Ovary (tissue), 10 donors: ENCODE measurements at places on chromosomes 7 and 10.
A peak's percentile ranks its signal among the peaks of the same experiment; 100 is the strongest.

GRCh38 chr7:958221-959200 lies 4.0 kb upstream of the ADAP1 start:
- peak; percentile 18 for DNase-seq

DNA sequence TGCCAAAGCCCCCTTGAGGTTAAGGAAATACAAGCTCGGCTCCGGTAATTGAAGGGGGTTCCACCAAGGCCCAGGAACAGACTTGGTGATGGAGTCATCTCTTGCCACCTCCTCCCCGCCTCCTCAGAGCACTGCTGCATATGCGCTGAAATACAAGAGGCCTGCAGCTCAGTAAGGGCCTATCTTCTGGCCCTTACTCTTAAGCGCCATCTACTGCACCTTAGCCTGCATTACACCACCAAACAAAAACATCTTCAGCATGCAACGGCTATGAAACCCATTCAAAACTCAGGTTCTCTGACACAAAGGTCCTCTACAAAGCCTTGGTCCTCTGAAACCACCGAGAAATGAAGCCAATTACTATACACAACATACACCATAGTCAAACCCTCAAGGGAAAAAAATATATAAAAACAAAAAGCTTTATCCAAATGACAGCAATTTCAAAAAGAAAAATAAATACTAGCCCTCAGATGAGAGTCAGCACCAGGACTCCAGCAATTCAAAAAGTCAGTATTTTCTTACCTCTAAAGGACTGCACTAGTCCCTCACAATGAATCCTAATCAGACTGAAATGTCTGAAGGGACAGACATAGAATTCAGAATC lies 176.8 kb upstream of the TBX20 start:
- DNase-seq: no peak

DNA sequence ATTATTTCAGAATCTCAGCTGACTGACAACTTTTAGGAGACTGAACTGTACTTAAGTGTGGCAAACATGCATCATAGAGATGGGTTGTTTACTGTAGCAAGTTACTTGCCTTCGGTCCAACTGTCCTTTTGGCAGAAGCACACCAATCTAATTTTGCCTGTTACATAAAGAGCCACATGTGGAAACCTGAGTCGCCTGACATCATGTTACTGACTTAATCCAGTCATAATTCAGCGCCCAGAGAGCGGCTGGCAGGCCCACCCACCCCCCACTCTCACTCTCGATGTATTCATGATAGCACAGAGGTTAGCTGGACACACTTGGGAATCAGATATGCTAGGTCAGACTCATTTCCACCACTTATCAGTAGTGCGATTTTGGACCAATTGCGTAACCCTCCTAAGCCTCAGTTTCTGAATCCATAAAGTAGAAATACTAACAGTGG lies 57.3 kb upstream of the CAPZA2 start:
- DNase-seq: no peak

GRCh38 chr7:137127806-137128205 lies 215.7 kb downstream of the PTN start:
- DNase-seq: no peak

DNA sequence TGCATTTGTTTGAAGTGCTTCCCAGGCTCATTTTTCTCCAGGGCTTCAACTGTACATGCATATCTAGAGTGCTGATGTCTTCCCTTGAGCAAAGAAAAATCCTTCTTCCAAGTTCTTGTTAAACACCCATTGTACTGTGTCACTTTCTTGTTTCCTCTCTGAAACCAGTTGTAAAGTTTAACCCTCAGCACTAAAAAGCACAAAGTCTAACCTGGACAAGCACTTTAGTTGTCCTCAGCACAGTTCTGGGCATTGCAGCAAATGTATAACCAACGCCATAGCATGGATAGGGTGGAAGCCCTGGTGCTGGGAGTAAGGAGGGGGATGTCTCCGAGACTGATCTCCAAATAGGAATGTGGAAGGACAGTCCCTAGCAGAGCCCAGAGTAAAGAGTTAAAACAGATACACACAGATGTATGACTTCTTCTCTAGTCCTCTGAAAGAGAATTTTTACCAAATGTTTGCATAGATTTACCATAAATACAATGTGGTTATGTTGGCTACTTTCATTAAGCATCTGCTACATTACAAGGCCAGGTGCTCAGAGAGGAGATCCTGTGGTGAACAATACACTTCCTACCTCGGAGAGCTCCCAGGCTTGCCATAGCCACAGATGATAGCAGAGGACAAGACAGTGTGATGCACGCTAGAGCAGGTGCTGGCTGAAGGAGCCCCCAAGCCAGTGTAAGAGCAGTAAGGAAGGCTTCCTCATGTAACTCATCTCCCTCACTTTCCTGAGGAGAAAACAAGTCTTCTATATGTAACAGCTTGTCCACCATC lies 57.0 kb downstream of the DNAJC12 start:
- DNase-seq: no peak

DNA sequence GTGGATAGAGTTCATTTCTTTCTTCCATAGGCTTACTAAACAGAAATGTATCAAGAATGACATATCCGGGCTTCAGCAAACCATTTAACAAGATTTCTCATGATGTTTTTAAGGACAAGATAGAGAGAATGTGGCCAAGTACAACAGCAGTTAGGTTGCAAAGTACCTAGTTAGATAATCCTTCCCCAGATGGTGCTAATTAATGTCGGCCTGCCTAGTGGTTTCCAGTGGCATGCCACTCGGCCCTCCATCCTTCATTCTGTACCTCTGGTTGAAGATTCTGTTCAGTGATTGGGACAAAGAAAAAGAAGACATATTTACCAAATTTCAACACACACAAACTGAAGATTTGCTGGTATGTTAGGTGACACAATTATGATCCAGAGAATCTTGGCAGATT lies 212.1 kb downstream of the MACC1 start:
- no peak for DNase-seq

DNA sequence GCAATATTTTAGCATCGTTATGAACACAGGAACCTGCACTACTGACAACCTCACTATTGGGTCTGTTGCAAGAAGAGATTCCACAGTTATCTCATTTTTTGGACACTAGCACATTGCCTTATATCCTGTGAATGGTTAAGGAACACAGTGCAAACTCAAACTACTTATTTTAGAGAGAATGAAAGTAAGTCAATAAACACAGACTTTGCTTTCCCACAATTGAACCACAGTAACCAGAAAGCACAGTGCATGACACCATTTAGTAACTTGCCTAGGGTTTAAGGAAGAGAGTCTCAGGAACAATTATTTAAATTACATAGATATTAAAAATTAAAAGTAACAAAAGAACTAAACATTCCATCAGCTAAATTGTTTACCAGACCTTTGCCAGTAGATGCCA lies 468.8 kb downstream of the ZWINT start:
- no peak for DNase-seq

DNA sequence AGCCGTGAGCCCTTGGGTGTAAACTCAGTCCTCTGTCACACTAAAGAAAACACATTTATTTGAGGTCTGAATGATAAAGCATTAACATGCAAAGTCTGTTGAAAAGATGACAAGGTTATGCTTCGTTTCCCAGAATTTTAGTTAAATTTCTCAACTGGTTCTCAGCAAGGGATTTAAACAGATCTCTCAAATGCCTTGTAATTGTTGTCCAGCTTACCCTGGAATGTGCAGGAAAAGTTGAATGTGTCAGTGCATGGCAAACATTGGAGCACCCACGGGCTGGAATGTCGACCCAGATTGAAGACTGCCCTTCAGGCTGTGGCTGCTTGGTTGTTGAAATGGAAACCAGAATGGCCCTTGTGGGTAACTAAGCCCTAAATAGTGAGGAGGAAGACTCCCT lies 191.8 kb downstream of the TRIL start:
- DNase-seq: no peak

GRCh38 chr7:83162402-83163256 lies at the start of gene PCLO:
Gene PCLO, minus strand, starts transcription at chr7:83162884. Its CDS starts 292 bp downstream, at chr7:83162592.
- peak; percentile 60 for DNase-seq

DNA sequence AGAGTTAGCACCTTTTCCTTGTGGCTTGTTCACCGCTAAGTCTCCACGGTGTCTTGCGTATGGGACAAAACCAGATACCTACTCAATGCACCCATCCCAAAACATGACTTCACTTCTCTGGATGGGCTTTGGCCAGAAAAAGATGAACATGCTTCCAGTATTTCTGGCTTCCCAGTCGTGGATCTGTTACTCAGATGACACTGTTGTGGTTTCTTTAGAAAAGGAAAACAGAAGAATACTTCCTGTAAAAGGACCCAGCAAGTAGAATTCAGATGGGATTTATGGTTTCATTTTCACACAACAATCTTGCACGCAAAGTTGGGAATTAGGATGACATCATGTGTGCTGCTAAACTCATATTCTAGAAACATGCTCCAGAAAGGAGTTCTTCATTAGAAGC lies 216.7 kb downstream of the ADAM12 start:
- DNase-seq: no peak

DNA sequence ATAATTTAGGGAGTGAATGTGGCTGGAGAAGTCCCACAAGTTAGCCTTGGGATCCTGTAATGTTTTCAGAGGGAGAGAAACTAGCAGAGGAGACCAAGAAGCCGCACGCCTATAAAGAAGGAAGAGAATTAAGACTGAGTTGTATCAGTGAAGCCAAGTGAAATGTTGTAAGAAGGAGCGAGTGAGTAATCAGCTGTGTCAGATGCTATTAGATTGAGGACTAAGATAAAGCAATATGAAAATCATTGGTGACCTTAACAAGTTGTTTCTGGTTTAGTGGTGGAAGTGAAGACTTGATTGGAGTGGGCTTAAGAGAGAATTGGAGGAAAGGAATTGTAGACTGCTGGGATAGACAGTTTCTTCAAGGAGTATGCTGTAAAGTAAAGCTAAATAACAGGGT lies 8.8 kb downstream of the CCSER2 start:
- no peak for DNase-seq

DNA sequence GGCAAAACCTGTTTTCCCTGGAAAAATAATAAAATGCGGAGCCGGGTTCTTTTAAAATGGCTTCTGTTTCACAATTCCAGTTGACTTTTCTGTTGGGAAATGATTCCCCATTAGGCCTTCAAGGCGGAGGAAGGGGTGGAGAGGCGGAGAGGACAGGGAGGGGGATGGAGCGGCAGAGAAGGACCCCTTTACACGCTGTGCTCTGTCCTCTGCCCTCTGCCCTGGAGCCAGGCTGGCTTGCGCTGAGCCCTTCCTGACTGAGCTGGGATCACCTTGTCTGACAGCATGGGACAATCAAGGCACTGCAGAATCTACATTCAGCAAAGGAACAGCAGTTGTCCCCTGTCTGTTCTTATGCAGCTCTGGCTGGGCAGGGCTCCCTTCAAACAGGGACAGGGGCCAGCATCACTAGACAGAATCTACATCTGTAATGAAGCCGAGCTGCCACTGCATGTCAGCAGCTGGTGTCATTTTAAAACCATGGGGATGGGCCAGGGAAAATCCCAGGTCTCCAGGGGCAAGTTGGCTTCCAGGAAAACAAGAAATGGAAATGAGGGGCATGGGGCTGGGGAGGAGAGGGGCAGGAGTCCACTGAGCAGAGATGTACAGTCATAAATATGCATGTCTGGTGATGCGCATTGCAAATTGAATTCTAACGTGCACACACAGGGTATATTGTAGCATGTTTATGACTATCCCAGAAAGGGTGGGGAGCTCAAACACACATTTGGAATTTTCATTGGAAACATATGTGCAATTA lies 120.0 kb downstream of the MKX start:
- DNase-seq: no peak

GRCh38 chr7:118182593-118183427 lies 1.2 kb upstream of the LSM8 start:
- DNase-seq: no peak

DNA sequence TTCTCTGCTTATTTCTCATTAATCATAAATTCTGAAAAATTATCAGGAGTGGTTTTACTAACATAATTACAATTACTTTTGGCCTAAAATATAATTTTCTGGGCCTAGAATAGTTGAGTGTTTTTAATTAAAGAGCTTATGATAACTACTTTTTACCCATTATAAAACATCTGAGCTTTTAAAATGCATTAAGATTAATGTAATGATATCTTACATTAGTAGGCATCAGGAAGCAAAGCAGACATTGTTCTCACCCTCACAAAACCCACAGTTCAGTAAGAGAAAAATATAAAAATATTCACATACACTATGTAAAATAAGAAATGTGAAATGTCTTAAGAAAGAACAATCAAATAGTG lies 443.7 kb upstream of the SEMA3A start:
- DNase-seq: no peak

DNA sequence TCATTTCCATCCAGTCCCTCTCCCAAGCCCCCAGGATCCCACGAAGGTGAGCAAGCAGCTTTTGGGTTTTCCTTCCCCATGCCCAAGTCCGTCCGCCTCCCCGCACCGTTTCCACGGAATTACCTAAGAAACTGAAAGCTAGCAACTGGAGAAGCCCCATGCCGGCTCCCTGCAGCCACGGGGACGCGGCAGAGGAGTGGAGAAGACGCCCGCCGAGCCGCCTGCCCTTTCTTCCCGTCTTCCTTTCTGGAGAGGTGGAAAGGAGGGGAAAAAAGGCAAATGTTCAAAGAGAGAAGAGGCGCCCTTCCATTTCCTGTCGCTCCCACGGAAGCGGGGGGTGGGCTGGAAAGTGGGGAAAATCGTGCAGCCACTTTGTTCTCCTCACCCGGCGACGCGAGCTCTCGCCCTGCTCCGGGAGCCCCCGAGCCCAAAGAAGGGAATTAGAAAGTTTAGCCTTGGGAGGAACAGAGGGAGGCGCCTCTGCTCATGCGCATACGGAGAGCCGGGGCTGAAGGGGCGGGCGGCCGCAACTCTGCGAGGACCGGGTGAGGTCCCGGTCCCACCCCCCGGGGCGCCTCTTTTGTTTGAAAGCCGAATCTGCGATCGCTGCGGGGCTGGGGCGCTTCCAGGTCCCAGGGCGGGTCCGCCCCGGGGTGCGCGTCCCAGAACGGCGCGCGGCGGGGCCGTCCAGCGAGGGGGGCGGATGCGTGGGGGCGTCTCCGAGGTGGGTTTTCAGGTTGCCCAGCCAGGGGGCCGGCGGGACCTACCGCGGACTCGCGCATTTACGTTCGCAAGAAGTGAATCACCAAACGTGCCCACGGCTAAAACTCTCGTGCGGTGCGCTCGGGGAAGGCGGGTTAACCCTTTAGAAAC lies at the start of gene LAMB1:
LAMB1 (minus strand) TSS at position 436 of the 873 bp plus-strand sequence; CDS start at position 160, 276 bp downstream.
- peak; percentile 77 for DNase-seq

DNA sequence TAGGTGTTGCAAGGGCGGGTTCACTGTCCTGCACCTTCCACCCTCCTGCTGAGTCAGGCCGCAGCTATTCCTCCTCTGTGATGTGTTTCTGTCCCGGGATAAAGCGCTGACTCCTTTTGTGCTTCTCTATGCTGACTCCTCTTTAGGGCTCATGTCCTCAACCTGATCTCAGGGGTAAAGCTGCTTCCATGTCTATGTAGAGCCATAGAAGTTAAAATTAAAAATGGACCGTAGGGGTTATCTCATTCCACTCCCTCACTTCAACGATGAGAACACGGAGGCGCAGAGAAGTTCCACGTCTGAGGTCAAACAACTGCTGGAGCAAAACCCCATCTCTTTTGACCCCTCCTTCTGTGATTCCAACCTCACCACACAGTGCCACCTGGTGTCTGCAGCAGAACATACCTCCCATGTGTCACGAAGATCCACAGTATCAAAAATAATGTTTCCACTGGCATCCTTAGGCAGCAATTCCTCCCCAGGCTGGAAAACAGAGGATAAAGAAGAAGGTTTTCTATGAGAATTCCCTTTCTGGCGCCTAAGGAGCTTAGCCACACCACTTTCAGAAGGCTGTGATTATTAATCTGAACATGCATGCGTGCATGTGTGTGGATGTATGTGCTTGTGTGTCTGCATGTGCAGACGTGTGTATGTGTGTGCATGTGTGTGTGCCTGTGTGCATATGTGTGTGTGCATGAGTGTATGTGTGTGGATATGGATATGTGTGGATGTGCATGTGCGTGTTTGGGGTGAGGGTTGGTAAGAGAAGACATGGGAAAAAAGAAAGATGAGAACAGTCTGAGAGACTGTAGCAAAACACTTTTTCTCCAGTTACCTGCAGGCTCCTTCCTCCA lies 81.2 kb upstream of the UCN3 start:
- DNase-seq: peak; percentile 39
